ENCODE measurements at places on chromosomes 2 and 18.

- no peak for ATAC-seq
These were observed 182.0 kb upstream of the SESTD1 start for GRCh38 chr2:179446476-179447141.

DNA sequence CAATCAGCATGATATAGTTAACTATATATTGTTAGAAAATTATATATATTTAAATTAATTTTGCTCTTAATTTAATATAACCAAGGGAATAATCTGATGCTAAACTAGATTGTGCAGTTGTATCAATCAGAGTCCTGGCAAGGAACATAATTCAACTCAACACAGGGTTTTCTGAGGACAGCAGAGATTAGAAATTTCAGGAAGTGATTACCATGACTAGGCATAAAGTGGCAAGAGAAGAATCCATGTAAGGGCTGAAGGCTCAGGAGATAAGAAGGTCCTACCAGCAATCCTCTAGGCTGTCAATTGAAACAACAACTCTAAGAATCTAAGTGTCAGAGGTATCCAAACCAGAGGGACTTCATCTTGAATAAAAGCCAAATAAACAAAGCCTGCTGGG, 807.8 kb downstream of the DSC3 start:
- no peak for ATAC-seq

DNA sequence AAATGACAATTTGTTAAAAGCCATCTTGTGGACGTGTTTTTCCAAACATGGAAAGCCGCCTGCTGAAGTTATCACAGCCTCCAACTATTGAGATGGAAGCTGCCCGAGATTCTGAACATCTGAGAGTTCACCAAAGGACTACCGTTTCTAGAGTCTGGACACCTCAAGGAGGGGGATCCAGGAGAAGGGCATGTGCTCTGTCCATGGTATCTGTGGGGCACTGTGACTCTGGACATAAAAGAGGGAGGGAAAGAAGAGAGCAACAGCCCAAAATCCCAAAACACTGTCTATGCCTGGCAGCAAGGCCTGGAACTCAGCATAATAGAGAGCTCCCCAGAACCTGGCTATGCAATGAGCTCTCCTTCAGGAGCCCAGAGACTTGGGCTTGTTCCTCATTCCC, 319.9 kb downstream of the EN1 start:
- ATAC-seq: no peak

DNA sequence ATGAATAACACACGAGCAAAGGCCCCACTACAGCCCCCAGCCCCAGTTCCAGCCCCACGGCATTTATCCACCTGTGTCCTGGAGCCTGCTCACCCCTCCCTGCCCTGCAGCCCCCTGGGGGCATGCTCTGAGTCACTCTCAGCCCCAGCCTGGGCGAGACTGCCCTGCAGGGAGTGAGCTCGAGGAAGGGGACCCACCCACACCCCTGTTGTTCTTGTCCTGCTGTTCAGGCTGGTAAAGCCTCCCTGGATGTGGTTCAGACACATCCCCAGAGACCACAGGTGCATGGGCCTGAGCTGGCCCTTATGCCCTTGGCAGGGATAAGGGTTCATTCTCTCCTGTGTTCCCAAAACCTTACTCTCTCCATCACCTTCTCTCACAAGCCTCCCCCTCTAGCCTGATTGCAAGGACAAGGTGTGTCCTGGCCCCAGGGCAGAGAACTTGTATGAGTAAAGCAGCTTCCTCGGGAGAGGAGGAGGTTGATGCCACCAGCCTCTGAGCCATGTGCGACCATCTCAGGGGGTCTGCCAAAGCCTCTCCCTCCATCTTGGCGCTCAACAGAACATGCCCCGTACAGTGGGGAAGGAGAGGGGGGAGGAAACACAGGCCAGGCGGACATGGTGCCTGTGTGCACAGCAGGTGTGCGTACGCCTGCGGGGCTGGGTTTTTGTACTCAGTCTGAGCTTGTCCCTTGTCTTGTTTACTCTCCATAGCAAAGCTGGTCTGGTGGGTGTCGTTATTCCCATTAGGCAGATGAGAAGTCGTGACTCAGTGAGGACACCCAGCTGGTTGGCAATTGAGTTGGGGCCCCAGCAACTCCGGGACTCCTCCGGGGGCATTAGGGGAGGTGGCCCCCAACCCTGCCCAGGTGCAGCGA, 64.4 kb downstream of the CIB4 start:
- ATAC-seq: no peak

GRCh38 chr2:191249156-191249813, 4.1 kb downstream of the MYO1B start:
- ATAC-seq: no peak

DNA sequence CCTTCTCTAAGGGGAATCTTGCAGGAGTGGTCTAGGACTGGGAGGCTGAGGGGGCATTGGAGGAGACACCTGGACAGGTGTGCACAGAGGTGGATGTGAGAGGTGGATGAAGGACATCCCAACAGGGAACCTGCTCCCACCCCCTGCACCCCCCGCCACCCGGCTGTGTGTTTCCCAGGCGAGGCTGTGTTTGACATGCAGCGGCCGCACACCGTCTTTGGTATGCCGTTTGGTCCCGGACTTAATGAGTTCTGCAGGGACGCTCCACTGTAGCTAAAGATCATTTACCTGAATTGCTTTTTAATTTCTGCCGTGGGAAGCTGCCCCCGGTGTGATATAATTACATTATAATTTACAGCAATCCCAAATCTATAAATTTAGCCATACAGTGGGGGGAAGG, 87.3 kb downstream of the GLI2 start:
- ATAC-seq: no peak

DNA sequence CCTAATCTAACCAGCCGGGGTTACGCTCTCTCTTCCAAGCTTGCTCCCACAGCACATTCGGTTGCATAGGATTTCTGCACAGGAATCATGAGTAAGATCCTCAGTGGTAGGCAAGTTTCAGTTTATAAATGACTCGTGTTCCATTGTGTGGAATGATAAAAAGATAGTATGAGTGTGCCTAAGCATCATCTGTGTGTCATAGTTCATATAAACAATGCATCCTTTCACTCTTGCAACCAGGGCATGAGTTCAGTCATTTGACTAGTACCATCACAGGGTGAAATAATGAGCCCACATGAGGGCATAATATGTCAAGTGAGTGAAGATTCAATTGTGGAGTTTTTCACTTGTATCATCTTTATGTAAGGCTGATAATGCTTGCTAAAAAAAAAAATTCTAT, 417.1 kb upstream of the CDH2 start:
- no peak for ATAC-seq

DNA sequence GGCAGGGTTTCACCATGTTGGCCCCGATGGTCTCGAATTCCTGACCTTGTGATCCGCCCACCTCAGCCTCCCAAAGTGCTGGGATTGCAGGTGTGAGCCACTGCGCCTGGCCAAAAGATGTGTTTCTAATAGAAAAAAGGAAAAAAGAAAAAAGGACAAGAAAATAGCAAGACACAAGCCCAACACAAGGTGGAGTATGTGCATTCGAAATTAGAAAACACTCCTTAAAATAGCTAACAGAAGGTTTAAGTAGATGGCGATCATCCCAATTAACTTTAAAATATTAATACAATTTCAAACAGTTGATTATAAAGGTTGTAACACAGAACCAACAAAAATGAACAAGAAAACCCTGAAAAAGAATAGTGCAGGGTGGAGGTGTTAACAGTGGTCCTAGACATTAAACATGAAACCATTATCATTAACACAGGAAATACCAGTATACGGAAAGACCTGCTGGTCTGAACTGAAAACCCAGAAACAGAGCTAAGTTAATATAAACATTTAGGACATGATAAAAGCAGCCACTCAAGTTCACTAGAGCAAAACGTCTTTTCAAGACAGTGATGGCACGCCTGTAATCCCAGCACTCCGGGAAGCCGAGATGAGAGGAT, 57.9 kb downstream of the HDLBP start:
- ATAC-seq: no peak

- ATAC-seq: no peak
These were observed 19.3 kb downstream of the ST6GAL2 start for GRCh38 chr2:106866641-106867040.

- ATAC-seq: no peak
These were observed 10.8 kb downstream of the AGAP1 start for GRCh38 chr2:235504441-235505180.

DNA sequence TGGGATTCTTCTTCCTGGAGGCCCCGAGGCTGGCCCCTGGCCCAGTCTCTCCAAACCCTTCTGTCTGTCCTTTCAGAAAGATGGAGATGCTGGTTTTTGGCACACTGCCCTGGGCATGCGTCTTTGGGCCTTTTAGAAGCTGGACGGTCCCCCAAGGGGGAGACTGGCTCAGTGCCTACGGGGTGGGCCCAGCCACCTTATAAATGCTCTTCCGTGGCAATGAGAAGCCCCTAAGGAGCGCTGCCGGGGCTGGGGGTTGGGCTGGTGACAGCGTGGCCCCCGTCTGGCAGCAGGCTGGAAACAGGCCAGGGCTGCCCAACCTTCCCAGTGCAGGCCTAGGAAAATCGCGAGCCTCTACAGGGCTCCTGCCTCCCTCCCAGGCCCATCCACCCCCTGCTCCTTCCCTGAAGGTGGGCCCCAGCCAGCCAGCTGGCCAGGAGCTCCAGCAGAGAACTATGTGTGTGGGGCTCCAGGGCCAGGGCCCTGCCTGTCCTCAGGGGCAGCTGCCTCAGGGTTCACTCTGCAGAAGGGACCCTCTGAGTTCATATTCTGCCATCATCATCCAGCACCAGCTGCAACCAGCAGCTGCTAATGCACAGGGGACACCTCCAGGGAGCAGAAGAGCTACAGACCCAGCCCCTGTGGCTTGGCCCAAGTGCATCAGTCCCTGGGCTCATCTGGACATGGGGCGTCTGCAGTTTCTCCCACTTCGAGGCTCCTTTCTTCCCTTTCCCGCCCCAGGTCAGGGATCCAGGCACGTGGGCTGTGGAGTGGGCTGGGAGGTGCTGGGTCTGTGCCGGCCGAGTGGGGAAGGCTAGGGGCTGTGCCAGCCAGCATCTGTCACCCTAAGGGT, 107.6 kb upstream of the OTOS start:
- no peak for ATAC-seq

DNA sequence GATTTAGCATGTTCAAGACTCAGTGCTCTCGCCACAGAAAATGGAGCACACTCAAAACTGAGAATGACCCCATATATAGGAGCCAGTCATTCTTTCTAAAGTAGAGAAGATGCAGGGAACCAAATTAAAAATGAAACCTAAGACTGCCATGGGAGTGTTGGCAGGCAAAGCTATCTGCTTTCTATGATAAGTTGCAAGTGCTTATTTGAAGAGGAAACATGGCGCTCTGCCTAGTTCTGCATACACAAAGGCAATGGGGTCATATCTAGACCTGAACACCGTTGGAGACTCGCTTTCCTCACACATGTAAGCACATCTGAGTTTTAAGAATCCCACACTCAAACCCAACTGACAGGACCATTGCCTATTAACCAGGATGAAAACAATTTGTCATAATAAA, 292.5 kb downstream of the ALK start:
- no peak for ATAC-seq

GRCh38 chr18:934518-935133, 30.0 kb downstream of the ADCYAP1 start:
- ATAC-seq: no peak

DNA sequence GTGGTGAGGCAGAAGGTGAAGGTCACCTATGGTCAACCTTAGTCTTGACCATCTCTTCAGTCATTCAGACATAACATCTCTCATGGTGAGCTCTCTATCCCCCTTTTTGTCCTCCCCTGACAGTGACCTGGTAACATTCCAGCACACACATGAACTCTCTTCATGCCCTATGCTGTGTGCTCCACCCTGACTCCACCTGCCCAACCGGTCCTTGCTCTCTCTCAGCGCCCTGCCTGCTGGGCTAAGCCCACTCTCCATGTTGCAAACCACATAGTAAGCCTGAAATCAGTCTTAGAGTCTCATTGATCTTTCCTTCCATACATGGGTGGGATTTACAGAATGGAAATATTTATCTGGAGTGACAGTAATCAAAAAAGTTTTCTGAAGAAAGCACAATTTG, 52.8 kb downstream of the MARCO start:
- ATAC-seq: no peak

DNA sequence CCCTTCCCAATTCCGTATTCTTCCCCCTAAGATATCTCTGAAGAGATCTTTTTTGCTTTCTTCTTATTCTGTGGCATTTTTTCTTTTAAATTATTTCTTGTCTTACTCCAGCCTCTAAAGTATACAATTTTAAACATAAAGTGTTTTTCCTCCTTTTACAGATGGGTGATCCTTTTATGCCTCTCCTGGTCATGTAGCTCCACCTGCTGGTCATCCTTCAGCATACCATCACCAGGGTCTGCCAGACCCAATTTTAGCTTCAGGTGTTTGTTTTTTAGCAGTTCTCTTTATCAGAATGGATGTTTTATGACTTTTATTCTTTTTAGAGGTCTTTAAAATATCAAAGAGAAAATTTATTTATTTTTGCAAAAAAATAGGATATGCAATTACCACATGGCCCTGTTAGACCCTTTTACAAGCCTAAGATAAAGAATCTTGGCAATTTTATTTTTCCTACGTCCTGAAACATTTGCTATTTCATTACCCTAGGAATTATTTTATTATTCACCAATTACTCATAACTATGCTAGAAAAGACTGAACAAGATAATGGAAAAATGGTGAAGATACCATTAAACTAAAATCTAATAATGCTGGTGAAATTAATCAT, 55.5 kb downstream of the PIGN start:
- ATAC-seq: peak; percentile 84

- peak; percentile 22 for ATAC-seq
These were observed 8.3 kb upstream of the YWHAQ start for GRCh38 chr2:9639000-9639602.

- ATAC-seq: no peak
These were observed 182.5 kb upstream of the LINC00305 start for GRCh38 chr18:64331419-64331818.

GRCh38 chr18:75592527-75592926, 165.0 kb upstream of the SMIM21 start:
- no peak for ATAC-seq

Data from SK-N-SH treated with all-trans-retinoic acid at 6 μM for 48 hours (cell line).